ENCODE measurements at places on chromosomes 13 and 19.

DNA sequence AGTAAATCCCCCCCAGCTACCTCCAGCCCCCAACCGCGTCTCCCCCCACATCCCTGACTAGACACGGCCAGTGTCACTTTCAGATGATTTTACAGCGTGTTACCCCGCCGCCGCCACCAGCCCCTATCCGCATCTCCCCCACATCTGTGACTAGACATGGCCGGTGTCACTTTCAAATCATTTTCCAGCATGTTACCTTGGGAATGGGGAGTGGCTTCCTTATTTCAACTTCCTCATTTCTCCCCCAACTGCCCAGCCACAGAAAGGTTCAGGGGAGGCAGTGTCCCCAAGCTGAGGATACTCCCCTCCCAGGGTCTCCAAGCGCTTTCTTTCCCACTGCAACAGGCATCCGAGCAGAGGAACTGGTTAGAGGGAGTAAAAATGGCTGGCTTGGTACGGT, 18.4 kb downstream of the ADGRL1 start:
- DNase-seq: no peak

DNA sequence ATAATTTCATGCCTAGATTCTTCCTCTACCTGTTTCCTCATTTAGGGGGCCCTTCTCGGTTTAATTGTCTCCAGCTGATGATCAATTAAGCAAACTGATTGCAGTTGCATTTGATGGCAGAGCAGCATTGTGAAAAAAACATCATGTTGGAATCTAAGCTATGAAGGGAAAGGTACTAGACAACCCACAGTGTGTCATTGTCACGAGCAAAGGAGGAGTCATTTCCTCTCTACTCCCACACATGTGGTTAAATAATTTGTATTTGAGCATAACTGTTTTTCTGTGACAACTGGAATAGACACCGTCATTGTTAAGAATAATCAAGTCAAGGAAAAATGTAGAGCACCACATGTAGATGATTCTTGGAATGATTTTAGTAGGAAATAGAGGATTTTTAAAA, 240.3 kb downstream of the DCT start:
- peak; percentile 67 for DNase-seq

GRCh38 chr19:3365836-3366752, at the start of gene NFIC:
Gene NFIC (plus strand): TSS chr19:3366583. CDS start chr19:3366637, 54 bp downstream.
- DNase-seq: no peak

GRCh38 chr13:41827507-41828213, 133.2 kb downstream of the VWA8 start:
- DNase-seq: peak; percentile 91

DNA sequence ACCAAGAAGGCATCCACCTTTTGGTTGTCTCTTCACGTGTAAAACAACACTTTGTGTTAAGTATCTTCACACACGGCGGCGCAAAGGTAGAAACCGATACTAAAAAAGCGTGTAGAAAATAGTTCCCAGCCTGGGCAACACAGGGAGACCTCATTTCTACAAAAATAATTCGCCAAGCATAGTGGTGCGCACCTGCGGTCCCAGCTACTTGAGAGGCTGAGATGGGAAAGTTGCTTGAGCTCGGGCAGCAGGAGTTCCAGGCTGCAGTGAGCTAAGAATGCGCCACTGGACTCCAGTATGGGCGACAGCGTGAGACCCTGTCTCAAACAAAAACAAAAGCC, 573 bp upstream of the ERCC5 start:
- DNase-seq: no peak

DNA sequence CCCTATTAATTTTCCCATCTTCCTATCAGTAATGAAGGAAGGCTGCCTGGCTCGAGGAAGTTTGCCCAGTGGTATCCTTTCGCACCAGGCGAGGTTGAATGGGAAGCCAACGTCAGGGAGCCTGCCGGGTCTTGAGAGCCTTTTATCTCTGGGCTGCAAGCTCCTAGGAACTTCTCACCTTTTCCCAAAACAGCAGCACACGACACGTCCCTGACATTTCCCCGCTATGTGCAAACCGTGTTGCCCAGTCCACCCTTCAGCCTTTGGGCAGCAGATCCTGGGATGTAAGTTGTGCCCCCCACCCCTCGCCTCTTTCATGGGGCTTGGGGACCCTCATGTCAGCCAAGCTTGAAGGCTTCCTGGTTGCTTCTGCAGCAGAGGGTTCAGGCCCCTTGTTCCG, 179.1 kb downstream of the ZNF536 start:
- no peak for DNase-seq

- DNase-seq: no peak
These were observed 267.4 kb downstream of the ABCC4 start for GRCh38 chr13:95033890-95034289.

DNA sequence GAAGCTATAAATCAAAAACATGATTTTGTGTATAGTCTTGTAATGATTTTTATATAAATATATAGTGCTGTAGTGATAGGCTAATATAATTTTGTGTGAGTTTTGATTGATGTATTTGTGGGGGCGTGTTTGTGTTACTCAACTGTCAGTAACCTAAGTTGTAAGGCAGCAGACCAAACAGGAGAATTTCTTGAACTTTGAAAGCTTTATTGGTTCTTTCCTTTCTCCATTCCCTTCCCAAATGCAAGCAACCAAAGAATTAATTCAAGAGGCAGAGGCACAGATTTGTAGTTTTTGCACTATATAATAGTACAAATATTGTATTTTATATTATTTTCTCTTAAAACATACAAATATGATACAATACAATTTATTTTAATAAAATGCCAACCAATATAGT, 109.6 kb downstream of the FLT1 start:
- no peak for DNase-seq

- DNase-seq: no peak
These were observed 10.6 kb downstream of the FUT6 start for GRCh38 chr19:5828661-5829566.

- no peak for DNase-seq
These were observed 46.2 kb downstream of the CEBPG start for GRCh38 chr19:33419788-33420130.

- no peak for DNase-seq
These were observed 281.0 kb downstream of the ATP8A2 start for GRCh38 chr13:25652764-25653163.

- DNase-seq: no peak
These were observed 73.5 kb upstream of the C13orf46 start for GRCh38 chr13:114047358-114047881.

GRCh38 chr19:46180701-46181387, 32.8 kb downstream of the IGFL2 start:
- no peak for DNase-seq

DNA sequence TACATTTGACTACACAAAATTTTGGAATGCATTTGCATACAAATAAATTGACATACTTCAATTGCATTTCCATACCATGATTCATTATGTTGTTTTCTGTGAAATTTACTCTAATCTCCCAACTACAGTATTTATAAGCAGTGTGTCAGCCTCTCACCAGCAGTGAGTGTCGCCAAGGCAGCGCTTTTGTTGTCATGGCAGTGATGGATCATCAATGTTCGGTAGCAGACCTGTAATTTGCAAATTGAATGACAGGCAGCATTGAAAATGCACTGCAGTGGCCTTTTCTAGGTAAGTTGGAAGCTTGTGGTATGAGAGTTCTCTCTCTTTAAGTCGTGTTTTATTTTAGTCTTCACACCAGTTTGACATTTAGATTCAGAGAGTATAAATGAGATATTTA, 534.1 kb downstream of the PCDH17 start:
- no peak for DNase-seq

DNA sequence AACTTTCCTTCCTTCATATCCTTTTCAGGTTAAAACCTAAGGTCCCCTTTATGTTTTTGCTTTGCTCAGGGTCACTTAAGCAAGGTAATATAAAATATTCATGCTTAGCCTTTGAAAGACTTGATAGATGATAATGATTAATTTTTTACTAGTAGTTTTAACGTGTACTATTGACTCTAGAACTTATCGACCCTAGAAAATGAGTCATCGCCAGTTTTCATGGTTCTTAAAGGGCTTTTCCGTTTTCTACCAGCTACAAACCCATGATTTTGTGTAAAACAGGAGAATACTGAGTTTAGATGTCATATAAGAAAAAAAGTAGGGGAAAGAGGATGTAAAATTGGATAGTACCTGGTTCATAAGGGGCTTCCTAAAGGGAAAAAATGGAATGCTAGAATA, 75.7 kb downstream of the DHRS12 start:
- no peak for DNase-seq

GRCh38 chr19:35767288-35768081, 7.9 kb upstream of the ARHGAP33 start:
- DNase-seq: no peak

DNA sequence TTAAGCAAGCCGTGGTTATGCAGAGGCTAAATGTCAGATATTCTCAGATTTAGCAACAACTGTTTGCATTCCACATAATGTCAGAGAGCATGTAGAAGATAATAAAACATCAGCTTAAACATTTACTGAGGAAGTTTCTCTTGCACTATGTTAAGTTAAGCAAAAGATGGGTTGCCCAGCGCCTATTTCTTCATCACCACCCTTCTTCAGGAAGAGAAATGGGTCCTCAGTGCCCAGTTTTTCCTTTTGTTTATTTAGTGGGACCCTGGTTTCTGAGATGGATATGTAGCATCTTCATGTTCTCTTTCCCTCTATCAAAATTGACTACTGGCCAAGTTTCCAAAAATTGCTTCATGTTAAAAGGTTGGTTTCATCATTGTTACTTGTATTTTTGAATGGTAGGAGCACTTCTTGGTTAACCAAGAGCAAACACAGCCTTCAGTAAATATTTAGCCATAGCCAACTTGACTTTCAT, 356.8 kb downstream of the RFC3 start:
- DNase-seq: peak; percentile 14

- DNase-seq: no peak
These were observed 7.2 kb downstream of the MAST3 start for GRCh38 chr19:18104793-18105131.

DNA sequence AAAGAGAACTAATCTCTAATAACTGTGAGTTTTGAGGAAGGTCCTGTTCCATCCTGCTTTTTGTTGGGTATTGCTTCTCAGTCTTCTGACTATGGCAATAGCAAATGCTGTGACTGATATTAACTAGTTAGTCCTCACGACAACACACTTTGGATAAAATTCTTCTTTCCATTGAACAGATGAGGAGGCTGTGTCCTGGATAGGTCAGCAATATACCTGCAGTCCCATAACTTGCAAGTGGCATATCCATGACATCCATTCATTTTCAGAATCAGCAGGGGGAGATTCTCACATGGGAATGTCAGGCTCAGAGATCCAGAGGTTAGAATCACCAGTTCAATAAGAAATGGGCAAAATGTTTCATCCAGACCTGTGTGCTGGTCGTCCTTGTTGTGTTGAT, 7.4 kb downstream of the ZNF554 start:
- no peak for DNase-seq

DNA sequence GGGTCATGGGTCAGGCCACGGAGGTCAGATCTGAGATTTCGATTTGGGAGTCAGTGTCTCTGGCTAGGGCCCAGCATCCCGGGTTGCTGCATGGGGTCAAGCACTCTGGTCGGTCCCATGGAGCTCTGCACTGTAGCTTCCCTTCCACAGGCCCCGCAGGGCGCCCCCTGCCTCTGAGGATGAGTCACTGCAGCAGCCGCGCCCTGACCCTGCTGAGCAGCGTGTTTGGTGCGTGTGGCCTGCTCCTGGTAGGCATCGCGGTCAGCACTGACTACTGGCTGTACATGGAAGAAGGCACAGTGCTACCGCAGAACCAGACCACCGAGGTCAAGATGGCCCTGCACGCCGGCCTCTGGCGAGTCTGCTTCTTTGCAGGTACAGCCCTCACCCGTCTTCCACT, 3.6 kb downstream of the CACNG7 start:
- no peak for DNase-seq

DNA sequence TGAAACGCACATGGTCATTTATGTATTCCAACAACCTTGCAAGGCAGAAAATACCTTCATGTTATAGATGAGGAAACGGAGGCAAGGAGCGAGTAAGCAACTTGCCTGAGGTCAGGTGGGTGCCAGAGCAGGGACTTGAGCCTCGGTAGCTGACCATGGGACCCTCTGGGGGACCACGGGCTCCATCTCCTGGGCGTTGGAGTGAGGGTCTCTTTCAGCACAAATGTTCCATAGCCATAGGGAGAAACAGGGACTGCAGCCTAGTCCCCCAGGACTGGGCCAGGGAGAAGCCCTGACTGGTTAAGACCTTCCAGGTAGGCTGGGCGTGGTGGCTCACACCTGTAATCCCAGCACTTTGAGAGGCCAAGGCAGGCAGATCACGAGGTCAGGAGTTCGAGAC, 38.4 kb upstream of the ADGRE5 start:
- DNase-seq: no peak

GRCh38 chr13:106401081-106401480, 134.4 kb downstream of the EFNB2 start:
- no peak for DNase-seq

- no peak for DNase-seq
These were observed 3.1 kb downstream of the PCDH8 start for GRCh38 chr13:52845334-52845761.

DNA sequence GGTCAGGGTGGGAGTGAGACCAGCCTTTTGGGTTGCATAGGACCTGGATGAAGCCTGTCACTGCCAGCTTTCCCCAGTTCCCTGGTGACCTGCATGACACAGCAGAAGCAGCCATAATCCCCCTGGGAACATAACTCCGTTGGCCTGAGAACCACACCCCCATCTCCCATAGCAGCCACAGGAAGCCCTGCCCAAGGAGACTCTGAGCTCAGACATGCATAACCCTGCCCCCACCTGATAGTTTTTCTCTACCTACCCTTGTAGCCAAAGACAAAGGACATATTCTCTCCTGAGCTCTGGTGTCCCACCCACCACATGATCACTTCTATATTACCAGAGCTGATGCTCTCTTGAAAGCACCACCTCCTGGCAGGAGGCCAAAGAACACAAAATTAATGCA, 413.5 kb upstream of the HTR2A start:
- no peak for DNase-seq

DNA sequence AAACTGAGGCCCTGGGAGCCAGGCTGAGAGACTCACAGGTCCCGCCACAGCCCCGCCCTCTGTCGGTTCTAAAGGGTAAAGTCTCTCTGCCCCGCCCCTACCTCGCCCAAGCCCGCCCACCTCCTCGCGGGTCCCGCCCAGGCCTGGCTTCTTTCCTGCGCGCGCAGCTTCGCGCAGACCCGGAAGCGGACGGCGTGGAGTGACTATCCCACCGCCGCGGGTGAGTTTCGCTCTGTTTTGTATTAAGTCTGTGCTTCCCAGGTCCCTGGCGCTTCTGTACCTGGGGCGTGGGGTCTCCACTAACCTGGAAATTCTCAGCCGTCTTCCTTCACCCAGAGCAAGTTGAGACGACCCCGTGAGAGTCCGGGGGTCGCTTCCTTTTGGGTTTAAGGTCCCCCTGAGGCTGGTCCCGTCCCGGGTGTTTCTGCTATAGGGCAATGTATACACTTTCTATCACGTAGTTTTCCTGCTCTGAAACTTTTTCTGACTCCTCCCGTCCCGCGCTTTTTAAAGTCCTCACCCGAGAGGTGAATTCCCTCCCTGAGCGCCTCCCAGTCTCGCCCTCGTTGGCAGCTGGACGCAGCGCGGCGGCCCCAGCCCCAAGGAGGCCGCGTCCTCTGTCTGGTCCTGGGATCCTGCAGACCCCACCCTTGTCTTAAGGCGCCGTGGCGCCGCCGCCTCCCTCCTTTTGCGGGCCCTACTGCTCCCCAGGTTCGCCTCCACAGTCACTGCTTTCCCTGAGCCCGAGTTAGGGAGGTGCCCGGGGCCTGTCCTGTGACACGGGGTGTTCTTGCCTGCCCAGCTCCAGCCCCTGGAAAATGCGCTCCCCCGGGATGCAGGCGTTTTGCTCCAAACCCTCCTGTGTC, at the start of gene ZNF765:
ZNF765 (plus strand) TSS at position 176 of the 866 bp plus-strand sequence. CDS start 2,867 bp downstream, outside the sequence.
- peak; percentile 60 for DNase-seq

GRCh38 chr13:19981685-19982238, 23.2 kb downstream of the ZMYM2 start:
- DNase-seq: no peak

GRCh38 chr13:41326661-41327060, 15.6 kb downstream of the NAA16 start:
- DNase-seq: no peak

All from non-pigmented ciliary epithelial cell (primary cell).